IPS DF 6.9 (cell line): ENCODE measurements at places on chromosomes 16 and 17.

GRCh38 chr16:8740775-8741355 lies 56.6 kb downstream of the TMEM186 start:
- DNase-seq: no peak

GRCh38 chr17:20262226-20263114 lies 204.9 kb downstream of the LGALS9B start:
- DNase-seq: no peak

GRCh38 chr16:76622876-76623275 lies 345.7 kb downstream of the CNTNAP4 start:
- DNase-seq: no peak

GRCh38 chr17:67262435-67263117 lies 17.6 kb upstream of the HELZ start:
- no peak for DNase-seq

DNA sequence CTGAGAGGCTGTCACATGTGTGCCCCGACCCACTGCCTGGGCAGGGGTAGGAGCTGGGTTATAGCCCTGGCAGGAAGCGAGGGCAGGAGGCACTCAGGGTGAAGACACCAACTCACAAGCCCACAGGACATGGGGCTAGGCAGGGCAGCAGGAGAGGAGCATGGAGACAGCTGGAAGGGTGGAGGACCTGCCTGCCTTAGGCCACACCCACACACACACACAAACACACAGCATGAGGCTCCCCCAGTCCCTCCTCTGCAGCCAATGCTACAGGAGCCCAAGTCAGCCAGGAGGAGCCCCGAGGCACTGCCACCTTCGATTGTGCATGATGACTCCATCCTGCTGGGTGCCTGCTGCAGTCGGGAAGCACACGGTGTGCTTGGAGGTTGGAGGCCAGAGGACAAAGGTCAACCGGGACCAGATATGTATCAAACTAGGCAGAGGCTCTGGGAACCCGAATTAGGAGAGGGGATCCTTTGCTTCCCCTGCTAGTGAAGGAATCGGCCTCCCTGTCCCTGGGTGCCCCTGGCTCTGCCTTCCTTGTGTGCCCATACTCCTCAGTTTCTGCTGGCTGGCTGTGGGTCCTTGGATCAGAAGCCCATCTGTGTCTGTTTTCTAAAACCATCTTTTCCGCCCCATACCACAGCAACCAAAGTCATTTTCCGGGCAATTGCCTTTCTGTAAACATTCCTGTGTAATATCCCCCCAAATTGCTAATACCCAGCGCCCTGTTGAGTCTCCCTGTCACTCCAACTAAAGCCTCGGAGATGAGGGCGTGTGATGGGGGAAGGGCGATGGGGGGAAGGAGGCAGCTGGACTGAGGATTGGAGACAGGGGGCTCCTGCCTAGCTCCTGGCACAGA lies 20.5 kb downstream of the SRCIN1 start:
- no peak for DNase-seq
